Stimulated activated naive CD4-positive, alpha-beta T cell treated with Interleukin-2 at 50 U/mL for 16 hours (primary cell): ENCODE measurements at places on chromosomes 1 and 21.

GRCh38 chr21:41559658-41560631 is 52.0 kb upstream of the TMPRSS2 start:
- DNase-seq = no peak

DNA sequence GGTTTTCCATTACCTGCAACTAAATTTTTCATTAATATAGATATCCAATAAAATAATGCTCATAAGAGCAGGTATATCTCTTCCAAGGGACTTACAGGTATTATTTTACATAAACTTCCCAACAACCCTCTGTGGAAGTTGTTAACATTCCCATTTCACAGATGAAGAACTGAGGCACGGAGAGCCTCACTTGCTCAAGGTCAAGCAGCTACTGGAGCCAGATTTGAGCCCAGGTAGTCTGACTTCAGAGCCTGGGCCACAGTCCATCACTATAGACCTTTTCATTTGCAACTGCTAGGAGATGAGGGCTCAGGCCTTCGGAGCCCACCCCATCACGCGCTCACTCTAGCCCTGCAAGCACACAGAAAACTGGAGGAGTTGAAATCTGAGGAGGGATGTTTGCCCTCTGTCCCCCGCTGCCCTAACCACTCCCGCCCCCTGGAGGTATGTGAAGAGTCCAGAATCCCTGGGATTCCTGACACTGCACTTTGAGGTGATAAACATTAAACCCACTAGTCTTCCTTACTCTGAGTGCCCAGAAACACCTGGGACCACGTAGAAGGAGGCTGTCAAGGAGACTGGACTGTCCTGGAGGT is 11.7 kb upstream of the ALPL start:
- DNase-seq = no peak

GRCh38 chr1:169858467-169858866 is 35.2 kb downstream of the SCYL3 start:
- DNase-seq = no peak

- no peak for DNase-seq
Measured at GRCh38 chr1:45016767-45017166, 4.7 kb downstream of the UROD start.

- no peak for DNase-seq
Measured at GRCh38 chr1:236163463-236164153, 21.3 kb downstream of the GPR137B start.

DNA sequence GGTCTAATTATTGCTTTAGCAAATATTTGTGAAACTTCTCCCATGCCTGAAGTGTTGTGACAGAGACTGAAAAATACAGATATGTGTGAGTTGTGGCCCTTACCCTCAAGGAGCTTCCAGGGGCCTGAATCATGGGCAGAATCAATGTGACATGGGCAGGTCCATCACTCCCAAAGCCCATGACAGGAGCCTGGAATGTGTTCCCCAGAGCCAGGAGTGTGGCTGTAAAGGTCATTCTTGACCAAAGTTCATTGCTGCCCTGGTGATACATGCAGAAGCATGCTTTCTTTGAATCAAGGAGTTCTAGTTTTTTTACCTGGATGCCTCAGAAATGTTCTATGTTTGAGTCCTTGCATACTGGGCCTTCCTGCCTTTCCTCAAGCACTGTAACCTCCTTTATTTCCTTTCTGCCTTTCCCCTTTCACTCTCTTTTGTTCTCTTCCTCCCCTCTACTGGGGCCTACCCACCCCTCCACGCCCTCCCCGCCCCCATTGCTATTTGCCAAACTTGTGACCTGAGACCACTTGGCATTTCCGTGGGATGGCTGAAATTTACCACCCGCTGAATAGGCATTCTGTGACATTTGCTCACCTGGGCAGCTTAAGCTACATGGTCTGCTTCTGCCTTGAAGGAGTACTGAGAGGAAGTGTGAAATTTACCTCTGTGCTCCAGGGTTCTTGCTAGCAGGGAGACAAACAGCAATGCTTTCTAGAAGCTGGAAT is 19.7 kb downstream of the PBX1 start:
- no peak for DNase-seq

GRCh38 chr1:116483481-116484309 is 87.1 kb downstream of the CD58 start:
- no peak for DNase-seq

DNA sequence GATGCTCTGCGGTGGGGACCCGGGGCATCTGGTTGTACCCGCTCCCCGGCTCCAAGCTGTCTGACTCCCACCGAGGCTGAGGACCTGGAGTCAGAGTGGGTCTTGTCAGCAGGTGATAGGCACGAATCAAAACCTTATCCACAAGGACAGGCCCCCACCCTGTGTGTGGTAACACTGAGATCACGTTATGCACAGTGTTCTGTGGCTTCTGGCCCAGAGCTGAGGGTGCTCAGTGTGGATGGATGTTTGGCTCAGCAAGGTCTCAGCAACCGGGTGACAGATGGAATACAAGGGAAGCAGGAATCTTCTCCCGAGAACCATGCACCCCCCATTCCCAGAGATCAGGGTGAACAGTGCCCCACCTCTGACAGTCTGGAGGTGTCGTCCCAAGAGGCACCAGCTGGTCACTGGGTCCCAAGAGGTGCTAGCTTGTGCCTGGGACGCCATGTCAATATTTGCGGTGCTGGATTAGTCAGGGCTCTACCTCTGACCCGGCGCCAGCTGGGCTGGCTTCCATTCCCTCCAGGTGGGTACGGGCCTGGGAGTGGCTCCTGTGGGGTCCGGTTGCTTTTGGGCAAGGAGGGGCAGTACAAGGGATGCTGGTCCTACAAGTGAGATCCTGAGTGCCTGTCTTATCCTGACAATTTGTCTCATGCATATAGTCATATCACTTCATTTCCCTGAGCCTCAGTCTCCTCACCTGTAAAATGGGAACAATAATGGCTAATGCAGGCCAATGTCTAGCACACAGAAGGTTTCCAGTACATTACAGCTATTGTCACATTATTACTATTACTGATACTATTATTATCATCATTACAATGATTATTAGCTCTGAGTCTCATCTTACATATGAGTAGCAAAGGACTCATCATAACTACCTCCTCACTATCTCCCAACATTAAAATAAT is 957 bp downstream of the CAPN9 start:
- no peak for DNase-seq

GRCh38 chr1:150309758-150310508 is 11.4 kb upstream of the PRPF3 start:
- DNase-seq = no peak

GRCh38 chr21:39182016-39182415 is 1.2 kb downstream of the PSMG1 start:
- no peak for DNase-seq
